ENCODE measurements at places on chromosomes 13 and 19. TPM values are rescaled to one million over a fixed set of nuclear protein-coding genes. Genes with fewer than 3 reads are reported as not detected.

GRCh38 chr19:34943861-34944573 lies 17.3 kb downstream of the ZNF30 start:
- DNase-seq: no peak

- DNase-seq: no peak
Observed at GRCh38 chr19:9580728-9581127, 3.6 kb downstream of the ZNF121 start.

DNA sequence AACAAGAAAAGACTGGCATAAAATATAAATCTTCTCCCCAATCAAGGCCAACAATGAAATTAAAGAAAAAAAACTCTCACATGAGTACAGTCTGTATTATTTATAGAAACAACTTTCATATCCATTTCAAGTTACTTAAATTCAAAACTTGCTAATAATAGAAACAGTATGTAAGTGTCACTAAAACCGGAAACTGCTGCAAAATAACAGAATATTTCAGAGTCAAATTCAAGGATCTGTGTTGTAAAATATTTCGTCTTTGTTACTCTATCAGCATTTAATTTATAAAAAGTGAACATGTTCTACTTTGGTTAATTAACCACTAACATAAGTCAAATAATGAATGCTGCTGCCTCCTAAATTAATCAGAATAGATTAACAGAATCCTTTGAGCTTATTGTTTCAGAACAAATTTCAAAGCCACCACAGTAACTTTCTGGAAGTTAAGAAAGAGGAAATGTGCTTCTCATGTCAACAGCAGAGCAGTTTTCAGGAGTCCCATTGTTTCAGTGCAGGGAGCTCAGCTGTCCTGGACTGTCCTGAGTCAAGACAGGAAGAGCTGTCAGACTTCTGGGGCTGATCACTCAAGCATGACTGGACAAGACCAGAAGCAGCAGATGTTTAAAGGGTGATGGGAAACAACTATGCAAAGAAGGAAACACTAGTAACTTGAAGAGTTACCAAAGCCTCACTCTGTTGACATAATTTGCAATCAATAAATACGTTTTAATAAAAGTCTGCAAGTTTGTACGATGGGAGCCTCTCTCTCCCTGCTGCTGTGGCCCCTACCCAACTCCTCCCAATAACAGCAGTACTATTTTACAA lies 76.9 kb downstream of the FOXO1 start:
- peak; percentile 40 for DNase-seq

DNA sequence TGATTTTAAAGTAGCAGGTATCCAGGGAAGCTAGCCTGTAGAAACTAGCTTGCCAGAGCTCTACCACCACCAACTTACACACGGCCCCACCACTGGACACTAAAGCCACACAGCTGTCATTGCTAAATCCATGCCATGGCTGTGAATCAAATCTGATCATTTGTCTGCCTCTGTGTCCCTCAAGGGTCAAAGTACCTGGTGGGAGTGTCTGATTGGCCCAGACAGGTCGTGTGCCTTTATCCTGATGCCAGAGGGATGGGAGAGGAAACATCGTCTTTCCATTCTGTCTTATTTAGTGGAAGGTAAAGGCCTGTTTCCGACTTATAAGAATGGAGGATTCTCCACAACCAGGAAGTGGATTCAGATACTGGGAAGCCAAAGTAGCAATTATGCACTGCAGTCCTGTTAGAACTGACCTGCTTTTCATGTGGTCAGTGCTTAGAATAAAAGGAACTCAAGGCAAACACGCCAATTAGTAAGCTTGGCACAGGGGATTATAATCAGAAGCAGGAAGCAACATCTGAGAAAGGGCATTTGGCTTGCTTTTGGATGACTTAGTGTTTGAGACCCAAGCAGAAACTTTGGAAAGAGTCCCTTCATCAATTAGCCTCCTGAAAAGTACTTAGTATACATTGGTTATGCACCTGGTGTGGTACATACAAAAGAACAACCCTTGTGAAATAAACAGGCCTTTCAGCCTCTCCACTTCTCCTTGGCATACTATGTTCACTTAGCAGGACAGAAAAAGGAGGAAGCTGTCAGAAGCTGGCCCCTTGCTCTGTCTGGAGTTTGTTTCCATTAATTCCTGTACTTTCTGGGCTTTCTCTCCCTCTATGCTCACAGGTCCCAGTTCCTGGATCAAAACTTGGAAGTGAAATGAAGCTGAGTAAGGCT lies 192.4 kb downstream of the NUFIP1 start:
- no peak for DNase-seq

DNA sequence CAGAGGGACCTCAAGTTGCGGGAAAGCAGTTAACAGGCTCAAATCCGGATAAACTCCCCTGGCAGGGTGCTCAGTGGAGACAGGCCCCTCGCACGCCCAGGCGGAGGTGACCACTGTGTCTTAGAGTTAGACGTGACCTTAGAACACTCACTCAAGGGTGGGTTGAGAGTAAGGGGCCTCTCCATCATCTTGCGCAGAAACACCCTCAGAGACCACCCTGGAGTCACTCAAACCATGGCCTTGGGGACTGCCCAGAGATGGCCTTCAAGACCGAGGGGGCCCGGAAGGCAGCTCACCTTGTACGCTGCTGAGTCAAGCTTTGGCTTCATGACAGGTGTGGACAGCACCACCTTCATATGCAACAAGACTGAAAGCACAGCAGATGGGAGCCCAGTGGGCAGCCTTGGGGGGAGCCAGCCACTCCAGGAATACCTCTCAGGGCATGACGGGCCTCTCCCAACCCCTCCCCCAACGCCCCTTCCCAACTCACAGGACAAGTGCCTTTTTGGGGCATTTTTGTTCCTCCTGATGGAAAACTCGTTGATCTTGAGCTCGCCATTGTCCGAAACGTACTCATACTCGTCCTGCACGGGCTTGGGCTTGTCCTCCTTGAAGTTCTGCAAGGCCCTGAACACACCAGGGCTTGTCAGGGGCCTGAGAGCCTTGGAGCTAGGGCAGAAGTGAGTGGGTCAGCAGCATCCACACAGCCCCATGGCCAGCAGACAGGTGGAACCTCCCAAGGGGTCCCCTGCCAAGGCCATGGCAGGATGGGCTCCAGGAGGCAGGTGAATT lies 229.2 kb downstream of the TUBA3C start:
- no peak for DNase-seq

Gene DIAPH3
- 16.9 TPM for polyA plus RNA-seq

Gene ZNF486
- polyA plus RNA-seq: 23.6 TPM

Measured in left kidney (tissue), 8 donors.